ENCODE measurements at places on chromosomes 3 and 15.

DNA sequence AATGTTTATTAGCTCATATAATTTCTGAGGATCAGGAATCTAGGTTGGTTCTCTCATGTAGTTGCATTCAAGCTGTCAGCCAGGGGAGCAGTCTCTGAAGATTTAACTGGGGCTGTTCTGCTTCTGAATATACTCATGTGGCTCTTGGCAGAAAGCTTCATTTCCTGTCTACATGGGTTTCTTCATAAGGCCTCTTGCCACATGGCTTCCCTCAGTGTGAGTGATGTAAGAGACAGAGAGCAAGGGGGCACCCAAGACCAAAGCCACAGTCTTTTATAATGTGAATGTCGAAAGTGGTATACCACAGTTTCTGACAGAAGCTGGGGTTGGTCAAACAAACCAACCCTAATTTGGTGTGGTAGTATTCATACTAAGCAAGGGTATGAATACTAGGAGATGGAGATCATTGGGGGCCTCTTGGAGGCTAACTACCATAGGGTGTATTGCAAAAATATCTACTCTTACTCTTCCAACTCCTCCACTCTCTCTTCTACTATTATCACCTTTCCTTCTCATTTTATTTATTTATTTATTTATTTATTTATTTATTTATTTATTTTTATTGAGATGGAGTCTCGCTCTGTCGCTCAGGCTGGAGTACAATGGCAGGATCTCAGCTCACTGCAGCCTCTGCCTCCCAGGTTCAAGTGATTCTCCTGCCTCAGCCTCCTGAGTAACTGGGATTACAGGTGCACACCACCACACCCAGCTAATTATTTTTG is 123.8 kb downstream of the B3GALNT1 start:
- DNase-seq: no peak

DNA sequence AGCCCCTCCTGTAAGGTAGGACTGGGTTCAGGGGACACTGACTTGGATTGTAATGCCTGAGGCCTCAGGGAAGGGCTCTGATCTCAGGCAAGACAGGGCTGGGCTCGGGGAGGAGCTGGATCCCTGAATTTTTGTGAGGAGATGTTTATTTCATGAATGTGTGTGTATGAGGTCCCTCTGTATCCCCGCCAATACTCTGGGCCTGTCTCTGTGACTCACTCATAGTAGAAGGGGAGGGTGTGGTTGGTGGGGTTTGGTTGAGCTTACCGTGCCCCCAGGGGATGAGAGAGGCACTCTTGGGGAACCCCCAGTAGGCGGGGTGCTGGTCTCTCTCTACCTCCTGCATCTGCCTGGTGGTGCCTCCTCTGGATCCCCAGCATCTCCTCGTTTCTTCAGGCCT is 28.1 kb downstream of the RPSA start:
- DNase-seq: no peak

DNA sequence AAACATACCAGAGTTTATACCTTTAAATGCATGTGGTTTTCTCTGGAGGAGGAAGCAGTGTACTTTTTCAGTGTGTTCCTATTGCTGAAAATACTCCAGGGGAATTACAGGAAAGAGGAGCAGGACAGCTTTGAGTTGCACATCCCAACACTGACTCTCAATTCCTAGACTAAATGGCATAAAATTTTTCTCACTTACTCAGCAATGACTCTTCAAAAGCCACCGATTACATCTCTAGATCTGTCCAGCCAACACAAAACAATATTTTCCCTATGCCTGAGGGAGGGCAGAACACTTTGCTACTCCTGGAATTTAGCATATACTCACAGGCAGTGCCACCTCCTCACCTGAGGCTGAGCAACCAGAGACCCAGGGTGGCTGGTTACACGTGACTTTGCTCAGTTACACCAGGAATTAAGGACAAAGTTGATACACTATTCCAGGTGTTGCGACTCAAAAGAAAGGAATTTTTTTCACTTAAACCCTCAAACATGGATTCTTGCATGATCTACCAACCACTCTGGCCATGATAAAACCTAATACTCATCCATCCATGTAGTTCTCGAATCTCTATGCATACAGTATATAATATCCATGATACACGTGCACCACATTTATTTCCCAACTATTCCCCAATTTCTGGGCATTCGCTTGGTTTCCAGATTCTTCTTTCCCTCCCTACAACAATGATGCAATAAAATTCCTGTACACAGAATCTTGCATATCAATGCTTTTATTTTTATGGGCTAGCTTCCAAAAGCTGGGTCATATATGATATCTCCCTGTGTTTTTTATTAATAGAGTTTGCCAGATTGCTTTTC is 194.6 kb downstream of the THRB start:
- DNase-seq: no peak

DNA sequence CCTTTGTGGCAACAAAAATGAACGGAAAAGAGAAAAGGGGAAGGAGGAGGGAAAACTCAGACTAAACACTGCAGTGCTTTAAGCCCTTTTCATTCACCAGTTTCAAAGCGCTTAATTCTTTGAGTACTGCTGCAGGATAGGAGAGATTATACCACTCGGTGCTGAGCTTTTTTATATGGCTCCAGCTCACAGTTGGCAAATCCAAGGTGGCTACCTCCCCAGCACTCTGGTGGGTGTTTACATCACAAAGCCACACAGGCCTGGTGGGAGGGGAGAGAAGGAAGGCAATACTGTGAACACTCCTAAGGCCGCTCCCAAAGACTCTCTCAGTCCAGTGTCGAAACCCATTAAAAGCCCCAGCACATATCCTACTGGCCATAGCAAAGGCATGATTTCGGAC is 191.4 kb downstream of the STT3B start:
- DNase-seq: no peak

GRCh38 chr15:44593042-44593736 is 56.2 kb downstream of the EIF3J start:
- no peak for DNase-seq

GRCh38 chr3:160808838-160809237 is 52.8 kb downstream of the PPM1L start:
- peak; percentile 85 for DNase-seq

DNA sequence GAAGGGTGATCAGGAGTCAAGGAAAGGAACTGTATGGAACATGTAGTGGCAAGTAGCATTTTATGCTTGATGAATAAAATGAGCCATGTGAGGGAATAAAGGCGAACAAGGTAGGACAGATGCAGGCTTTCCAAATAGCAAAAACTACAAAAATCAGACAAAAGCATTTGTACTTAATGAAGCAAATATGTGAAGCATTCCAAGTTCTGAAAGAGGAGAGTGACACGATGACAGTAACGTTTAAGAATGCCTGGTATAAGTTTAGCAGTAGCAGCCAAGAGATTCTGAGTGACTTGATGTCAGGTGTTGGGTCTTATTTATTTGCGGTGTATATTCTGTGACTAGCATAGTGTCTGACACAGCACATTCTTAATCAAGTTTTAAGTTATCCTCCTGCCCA is 408.2 kb upstream of the RASGRP1 start:
- no peak for DNase-seq

- DNase-seq: no peak
Observed at GRCh38 chr15:68137096-68137495, 68.0 kb downstream of the CALML4 start.

All from cerebellar cortex (tissue), 1 donor.